ENCODE measurements at places on chromosomes 2 and 18.

DNA sequence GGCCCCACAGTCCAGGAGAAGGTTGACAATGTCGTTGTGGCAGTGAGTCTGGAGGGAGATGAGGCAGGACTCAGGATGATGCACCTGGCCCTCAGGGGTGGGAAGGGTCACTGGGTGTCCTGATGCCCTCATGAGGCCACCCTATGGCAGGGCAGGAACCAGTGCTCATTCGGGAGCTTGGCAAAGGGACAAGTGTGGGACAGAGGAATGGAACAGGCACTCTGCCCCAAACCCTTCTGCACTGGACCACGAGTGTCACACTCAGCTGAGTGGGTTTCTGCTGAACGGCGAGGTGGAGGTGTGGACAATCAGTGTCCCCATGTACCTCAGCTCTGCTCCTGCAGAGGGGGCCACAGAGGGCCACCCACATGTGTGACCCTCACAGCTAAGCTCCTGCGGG is 32.0 kb downstream of the ANKMY1 start:
- DNase-seq: no peak

- no peak for DNase-seq
These were observed 754.0 kb upstream of the SOX11 start for GRCh38 chr2:4938206-4938605.

DNA sequence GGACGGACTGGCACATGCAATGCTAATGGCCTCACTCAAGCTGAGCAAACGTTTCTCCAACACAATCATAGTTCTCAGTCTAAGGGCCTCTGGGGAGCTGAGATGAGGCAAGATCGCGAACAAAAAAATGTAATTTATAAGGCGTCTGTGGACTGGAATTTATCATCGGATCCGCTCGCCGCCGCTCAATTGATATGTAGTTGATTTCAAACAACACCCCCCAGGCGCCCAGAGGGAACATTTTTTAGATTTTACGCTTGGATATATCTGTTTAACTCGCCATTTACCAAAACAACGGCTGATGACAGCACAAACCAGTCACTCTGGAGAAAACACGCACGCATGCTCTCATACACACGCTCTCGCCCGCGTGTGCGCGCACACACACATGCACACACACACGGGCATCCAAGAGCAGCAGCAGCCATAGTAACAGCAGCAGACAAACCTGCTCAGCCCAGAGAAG is 335.8 kb downstream of the SMAD2 start:
- DNase-seq: no peak

DNA sequence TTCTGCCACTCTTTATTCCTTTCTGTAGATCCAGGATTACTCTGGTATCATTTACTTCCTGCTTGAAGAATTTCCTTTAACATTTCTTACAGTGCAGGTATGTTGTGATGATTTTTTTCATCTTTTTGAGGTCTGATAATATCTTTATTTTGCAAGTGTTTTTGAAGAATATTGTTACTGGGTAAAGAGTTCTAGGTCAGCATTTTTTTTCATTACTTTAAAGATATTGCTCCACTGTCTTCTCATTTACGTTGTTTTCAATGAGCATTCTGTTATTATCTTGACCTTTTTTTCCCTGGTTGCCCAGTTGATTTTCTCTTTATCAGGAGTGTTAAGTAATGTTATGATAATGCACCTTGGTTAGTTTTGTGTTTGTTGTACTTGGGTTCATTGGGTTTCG is 31.7 kb upstream of the TMEM247 start:
- no peak for DNase-seq

DNA sequence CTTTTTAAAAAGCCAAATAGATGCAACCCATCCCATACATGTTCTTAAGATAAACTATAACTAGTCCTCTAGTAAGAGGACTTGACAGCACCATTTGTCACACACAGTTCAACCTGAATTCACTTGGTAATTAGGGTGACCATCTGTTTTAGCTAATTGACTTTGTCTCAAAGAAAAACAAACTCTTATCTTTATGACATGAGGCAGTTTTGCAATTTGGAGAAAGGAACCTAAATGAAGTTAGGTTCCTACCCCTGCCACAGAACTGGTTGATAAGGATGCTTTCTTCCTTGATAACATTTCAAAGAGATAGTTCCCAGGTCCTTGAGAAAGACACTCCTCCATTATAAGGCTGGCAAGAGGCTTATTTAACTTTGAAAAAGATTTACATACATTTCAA is 57.4 kb upstream of the LRRTM1 start:
- DNase-seq: no peak

GRCh38 chr18:37266290-37266689 is 299.3 kb downstream of the CELF4 start:
- DNase-seq: no peak

DNA sequence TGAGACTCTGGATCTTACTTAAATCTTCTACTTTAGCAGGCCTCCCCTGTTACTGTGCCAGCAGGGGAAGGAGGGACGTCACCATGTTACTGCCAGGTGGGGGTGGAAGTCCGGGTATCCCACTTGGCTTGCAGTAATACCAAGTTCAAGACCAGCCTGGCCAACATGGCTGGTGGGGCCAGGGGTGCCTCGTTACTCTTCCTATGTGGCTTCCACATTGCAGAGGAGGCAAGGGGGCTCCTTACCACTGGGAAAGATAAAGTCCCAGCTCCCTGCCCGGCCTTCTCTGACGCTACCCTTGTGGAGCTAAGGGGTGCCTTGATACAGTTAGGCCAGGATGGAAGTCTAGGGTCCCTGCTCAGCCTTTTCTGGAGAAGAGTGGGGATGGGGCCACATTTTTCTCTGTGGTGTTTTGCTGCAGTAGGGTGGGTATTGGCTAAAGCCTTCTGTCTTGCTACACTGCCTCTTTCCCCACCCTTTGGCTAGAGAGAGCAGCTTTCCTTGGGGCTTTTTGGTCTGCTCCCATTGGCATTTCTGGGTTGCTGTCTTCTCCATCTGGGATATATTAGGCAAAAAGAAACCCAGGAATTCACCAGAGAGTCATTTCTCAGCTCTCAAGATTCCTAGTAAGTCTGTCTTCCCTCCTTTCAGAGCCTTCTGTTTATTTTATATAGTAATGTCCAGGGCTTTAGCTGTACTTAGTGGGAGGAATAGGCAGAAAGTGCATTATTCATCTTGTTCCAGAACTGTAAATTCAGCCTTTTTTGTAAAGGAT is 21.9 kb downstream of the ELMOD3 start:
- DNase-seq: no peak

- DNase-seq: no peak
These were observed 36.6 kb downstream of the LONRF2 start for GRCh38 chr2:100285691-100286090.

DNA sequence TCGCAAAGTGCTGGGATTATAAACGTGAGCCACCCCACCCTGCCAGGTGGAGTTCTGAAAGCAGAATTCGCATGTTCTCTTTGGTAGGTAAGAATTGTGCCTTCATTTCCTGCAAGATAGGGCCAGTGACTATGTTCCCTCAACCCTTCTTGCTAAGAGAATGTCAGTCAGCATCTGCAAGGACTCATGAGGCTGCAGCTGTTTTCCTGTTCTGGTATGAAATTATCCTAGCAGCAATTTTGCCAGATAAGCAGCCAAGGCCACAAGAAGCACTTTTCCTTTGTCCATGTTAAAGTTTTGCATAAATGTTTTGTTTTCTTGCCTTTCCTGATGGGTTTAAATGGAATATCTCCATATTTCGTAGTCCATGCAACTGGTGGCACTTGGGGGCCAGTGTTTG is 6.8 kb upstream of the ARHGAP28 start:
- DNase-seq: no peak

GRCh38 chr2:234913208-234913626 is 38.6 kb upstream of the SH3BP4 start:
- DNase-seq: no peak

DNA sequence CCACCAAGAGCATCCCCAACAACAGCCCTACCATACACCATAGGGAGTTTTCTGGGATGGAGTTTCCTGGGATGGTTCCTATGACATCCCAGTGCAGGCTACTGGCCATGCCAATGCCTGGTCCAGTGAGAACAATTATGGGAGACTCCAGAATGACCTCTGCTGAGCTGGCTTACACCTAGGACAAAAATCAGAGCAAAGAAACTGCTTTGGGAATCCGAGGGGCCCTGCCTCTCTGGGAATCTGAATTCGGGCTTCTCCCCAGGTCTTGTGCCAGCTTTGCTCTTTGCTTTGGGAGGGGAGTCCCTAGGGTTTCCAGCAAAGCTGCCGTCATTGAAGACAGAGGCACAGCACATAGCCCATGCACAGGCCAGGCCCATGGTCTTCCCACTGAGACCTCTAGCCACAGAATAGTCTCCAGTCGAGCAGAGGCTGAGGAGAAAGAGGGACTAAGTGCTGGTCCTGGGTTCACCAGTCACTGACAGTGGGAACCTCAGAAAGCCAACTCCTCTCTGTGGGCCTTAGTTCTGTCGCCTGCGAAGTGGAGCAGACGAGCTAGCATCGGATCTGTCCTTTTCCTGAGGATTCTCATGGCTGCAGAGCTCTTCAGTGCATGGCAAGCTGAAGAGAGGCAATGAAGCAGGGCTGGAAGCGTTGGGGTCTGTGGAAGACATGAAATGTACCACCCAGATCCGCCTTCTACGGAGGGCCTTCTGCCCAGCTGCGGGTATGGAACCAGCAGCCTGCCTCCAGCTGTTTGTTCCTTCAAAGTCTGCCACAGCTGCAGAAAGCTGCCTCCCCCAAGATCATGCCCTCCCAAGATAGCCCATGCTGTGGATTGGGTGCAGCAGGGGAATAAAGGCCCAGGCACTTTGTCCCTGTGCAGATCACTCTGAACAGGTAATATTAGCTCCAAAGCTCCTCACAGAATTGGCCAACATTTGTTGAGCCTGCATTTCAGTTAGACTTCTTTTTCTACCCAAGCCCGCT is 11.2 kb upstream of the LBH start:
- DNase-seq: no peak

- DNase-seq: no peak
These were observed 31.2 kb upstream of the GALM start for GRCh38 chr2:38634684-38635083.

- DNase-seq: no peak
These were observed 93.5 kb upstream of the ITGB6 start for GRCh38 chr2:160293391-160294091.

- DNase-seq: no peak
These were observed 8.0 kb downstream of the NGEF start for GRCh38 chr2:233005096-233005495.

GRCh38 chr2:159807183-159808031 is 9.4 kb upstream of the CD302 start:
- DNase-seq: no peak

- no peak for DNase-seq
These were observed 22.1 kb upstream of the RNF103 start for GRCh38 chr2:86645752-86646151.

- DNase-seq: no peak
These were observed 2.4 kb downstream of the SOCS6 start for GRCh38 chr18:70291295-70291574.

GRCh38 chr18:22257022-22257543 is 87.7 kb downstream of the GATA6 start:
- no peak for DNase-seq

Measured in stimulated activated CD8-positive, alpha-beta memory T cell treated with anti-CD3 and anti-CD28 coated beads, Interleukin-4, amount 100 ng/mL, for 1 hour (primary cell).